ENCODE measurements at places on chromosomes 16 and 17.

DNA sequence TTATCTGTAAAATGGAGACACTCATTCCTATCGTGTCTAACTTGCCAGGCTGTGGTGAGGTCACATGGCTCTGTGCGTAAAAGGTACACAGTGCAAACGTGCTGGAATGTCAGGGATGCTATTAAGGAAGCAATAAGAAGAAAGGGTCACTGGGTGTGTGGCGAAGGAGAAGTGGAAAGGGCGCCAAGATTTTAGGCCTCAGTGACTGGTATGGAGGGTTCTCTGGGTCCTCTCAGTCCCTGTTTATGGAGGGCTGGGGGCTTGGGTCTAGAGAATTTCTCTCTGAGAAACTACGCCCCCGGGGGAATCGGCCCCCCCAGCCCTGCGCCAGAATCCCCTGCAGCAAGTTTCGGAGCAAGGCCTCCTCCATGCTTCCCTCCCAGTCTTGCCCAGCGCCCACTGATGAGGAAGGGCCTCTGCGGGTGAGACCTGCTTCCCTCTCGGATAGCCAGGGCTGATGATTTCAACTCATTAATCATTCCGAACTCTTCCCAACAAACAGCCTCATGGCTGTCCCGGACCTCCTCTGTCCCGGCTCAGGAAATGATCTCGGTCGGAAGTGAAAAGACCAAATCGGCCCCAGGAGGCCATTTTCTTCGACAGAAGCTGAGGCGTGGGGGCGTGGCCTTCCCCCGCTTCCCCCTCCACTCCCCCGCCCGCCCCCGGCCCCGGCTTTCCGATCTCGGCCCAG is 1.2 kb upstream of the HEXIM1 start:
- DNase-seq = peak; percentile 51

DNA sequence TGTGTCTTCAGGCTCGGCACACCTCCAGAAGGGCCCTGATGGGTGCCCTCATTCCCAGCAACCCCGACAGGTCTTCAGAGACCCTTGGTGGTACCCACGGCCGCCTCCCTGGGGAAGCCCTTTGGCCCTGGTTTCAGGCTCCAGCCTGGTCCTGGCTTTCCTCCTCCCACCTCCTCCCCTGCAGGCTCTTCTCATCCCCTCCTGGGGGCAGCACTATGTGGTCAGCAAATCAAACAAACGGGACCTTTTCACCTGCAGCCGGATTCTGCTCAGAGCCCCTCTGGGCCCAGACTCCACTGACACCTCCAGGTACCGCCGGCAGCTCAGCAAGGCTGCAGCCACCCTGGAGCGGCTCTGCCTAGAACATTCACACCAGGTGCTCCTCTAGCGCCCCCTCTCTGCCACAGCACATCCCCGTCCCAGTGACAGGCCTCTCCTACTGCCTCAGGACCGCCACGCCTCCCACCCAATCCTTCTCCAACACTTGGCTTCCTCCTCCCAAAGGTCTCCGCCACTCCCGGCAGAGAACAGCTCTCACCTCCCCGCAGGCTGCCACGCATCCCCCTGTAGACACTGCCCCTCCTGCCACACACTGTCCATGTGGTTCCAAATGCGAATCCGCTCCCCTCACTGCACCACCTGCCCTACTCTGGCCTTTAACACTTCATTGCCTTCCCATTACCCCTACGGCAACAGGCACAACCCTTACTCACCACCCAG is 12.0 kb downstream of the CORO7 start:
- peak; percentile 10 for DNase-seq

- peak; percentile 99 for DNase-seq
Observed at GRCh38 chr16:11743308-11744074, 834 bp upstream of the TXNDC11 start.

- DNase-seq = peak; percentile 56
Observed at GRCh38 chr16:3971261-3971660, 90.7 kb upstream of the CREBBP start.

DNA sequence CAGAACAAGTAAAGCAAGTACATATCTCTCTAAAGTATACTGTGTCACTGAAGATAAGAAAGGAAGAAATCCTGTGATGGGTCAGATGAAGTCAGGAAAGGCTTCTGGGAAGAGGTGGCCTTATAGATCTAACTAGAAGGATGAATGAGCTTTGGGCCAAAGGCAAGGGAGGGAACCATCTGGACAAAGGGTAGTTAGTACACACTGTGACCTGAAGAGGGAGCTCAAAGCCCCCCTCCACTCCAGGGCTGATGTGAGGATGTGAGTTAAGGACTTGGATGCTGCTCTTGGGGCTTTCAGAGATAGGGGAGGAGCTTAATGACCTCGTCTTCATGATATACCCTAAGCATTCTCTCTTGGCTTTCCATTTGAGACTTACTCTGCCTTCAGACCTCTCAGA is 185.3 kb upstream of the CACNG3 start:
- peak; percentile 38 for DNase-seq

- DNase-seq = no peak
Observed at GRCh38 chr17:43854498-43854897, 7.5 kb downstream of the CD300LG start.

DNA sequence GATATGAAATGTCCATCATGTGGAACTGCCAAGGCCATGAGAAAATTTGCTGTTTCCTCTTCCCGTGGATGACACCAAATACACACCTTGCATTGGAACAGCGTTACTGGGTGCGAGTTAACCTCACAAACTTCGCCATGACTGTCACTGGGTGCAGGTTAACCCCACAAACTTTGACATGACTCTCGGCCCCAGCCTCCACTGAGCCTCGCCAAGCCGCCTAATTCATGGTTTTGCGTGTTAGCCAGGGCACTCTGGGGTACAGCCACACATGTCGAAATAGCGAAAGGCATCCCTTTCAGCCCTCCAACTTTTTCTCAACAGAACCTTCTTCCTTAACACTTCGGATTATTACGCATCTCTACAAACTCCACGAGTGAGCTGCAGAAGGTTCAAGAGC is 10.6 kb upstream of the KCTD5 start:
- DNase-seq = no peak

DNA sequence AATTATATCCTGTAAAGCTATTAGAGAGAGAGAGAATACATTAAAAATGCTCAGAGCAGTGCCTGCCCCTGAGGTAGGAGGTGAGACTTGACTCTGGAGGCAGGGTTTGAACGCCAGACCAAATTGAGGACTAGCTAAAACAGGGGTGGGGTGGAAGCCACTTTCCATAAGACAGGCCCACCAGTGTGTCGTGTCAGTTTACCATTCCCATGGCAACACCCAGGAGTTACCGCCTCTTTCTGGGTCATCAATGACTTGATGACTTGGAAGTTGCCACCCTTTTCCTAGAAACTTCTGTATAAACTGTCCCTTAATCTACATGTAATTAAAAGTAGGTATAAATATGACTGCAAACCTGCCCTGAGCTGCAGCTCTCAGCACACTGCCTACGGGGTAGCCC is 32.0 kb upstream of the ABCC12 start:
- DNase-seq = no peak

DNA sequence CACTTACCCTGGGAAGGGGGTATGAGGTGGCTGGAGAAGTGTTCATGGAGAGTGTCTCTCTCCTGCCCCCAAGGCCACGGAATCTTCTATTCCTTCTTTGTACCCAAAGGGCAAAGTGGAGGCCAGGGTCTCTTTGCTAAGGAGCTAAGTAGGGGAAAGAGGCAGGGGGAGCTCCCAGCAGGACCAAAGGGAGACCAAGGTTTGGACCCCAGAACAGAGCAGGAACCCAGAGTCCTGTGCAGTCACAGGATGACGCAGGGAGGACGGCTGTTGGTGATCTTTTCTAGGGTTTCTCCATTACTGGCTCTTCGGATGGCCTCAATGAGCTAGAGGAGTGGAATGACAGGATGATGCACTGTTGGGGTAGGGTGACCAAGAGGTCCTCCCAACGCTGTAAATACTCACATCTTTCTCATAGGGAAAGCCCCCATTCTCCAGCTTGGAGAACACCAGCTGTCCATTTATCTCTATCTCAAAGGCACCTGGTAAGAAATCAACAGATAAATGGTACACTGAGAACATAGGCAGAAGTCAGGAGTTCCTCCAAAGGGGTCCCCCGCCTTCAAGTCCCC is 966 bp downstream of the MIEN1 start:
- DNase-seq = no peak

DNA sequence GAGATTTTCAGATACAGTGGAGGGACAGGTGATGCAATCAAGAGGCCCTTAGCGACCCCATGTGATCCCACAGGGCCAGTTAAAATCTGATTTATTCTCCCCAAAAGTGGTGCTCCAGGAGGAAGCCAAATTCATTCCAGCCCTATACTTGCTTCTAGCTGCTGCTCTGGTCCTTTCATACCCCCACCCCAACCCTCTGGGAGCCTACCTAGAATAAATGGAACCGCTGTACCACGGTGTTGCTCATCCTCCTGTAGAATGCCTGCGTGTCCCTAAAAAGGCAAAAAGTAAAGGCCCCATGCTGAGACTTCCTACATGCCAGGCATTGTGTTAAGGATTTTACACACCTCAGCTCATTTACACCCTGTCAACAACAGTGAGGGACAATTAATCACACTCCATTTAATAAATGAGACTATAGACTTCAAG is 2.0 kb upstream of the RASL10B start:
- DNase-seq = no peak

- no peak for DNase-seq
Observed at GRCh38 chr17:47621293-47622179, 28.2 kb upstream of the KPNB1 start.

DNA sequence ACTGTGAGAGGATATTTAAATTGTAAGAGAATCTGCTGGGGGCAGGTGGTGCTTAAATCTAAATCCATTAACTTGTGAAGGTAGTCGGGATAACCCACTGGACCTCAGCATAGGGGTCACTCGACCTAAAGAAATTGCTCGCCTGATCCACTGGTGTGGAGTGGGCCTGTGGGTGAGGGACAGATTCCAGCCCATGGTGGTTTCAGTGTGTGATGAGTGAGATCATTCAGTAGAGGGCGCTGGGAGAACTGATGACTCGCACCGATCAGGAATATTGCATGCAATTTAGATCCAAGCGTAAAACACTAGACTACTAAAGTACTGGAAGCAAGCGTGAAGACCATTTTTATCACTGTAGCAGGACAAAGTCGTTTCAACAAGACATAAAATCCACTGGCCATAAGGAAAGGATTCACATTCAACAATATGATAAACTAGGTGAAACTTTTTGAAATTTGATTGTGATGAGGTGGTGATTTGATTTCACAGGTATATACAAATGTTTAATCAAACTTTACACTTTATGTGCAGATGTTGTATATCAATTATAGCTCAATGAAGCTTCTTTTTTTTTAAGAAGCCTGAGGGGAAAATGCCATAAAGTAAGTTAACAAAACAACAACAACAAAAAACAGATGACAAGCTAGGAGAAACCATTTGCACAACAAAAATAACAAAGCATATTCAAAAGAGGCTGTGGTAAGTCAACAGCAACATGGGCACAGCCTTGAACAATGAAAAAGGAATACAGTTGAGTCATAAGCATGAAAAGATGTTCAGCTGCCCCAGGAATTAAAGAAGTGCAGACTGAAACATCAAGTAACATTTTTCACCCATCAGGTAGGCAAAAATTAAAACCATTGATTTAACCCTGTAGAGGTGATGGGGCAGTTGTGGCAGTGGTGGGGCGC is 7.5 kb upstream of the TMEM170A start:
- peak; percentile 66 for DNase-seq

- DNase-seq = no peak
Observed at GRCh38 chr17:34582185-34582900, 3.0 kb downstream of the TMEM132E start.

DNA sequence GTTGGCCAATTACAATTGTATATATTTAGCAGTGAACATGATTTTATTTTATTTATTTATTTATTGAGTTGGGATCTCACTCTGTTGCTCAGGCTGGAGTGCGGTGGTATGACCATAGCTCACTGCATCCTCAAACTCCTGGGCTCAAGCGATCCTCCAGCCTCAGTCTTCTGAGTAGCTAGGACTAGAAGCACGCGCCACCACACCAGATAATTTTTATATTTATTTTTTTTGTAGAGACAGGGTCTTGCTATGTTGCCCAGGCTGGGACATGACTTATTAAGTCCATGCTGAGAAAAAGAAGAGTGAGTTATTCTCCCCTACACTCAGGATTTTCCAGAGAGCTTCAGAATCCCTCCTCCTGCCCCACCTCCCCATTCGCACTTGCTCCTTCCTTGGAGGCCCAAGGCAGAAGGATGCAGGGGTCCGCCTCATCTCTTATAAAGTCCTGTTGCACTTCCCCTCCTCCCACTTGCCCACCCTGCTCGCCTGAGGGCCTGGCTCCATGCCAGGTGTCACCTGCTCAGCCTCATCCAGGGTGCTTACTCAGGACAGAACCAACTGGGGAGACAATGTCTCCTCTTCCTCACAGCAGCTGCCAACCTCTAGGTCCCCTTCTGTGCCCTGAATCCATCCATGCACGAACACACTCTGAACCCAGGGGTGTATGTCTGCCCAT is 16.1 kb upstream of the SP2 start:
- DNase-seq = no peak

GRCh38 chr17:40443988-40444899 is 994 bp downstream of the IGFBP4 start:
- DNase-seq = peak; percentile 13

DNA sequence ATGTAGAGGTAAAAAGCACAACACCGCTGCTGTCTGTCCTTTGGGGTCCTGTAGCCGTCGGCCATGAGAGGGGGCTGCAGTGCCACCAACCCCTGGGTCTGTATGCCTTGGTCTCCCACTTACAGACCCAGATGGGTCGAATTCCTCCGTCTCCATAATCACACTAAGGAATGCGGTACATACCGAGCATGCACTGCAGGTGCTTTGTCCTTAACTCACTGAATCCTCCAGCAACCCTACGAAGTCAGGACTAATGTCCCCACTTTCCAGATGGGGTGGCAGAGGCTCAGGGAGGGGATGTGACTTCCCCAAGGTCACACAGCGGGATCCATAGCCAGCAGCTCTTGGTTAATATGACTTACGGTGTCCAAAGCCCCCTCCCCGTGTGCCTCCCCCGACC is 219.9 kb upstream of the CIBAR2 start:
- no peak for DNase-seq

- no peak for DNase-seq
Observed at GRCh38 chr16:3950343-3951193, 70.1 kb upstream of the CREBBP start.

DNA sequence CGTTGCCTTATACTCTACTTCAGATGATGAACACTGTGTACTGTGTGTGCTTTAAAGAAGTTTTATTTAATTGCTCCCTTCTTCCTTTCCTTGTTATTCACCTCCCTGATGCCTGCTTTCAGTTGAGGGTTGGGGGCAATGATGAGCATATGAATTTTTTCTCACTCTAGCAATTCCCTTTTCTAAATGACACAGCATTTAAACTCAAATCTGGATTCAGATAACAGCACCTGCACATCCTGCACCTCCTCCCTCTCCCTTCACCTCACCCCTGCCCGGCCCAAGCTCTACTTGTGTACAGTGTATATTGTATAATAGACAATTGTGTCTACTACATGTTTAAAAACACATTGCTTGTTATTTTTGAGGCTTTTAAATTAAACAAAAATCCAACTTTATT is 13.0 kb upstream of the PNPO start:
- DNase-seq = no peak

- DNase-seq = peak; percentile 21
Observed at GRCh38 chr16:79047337-79047736, 553.2 kb downstream of the MAF start.

- DNase-seq = no peak
Observed at GRCh38 chr16:72766506-72766905, 281.4 kb downstream of the ZFHX3 start.

- no peak for DNase-seq
Observed at GRCh38 chr17:77307479-77308198, 166.9 kb downstream of the SEC14L1 start.

- peak; percentile 18 for DNase-seq
Observed at GRCh38 chr16:68356249-68356918, 45.6 kb downstream of the PRMT7 start.

GRCh38 chr17:70109497-70109896 is 34.5 kb downstream of the KCNJ16 start:
- DNase-seq = no peak

GRCh38 chr17:49964303-49964768 is 4.7 kb upstream of the DLX4 start:
- no peak for DNase-seq
